ENCODE measurements at places on chromosomes 6 and 20.

- H3K27me3 ChIP-seq = no peaks in the 10 kb centered on the region
- no peak for DNase-seq
- H3K27ac ChIP-seq = no peak overlapping the region
Observed at GRCh38 chr20:37346236-37346534, 245 bp downstream of the SRC start.

DNA sequence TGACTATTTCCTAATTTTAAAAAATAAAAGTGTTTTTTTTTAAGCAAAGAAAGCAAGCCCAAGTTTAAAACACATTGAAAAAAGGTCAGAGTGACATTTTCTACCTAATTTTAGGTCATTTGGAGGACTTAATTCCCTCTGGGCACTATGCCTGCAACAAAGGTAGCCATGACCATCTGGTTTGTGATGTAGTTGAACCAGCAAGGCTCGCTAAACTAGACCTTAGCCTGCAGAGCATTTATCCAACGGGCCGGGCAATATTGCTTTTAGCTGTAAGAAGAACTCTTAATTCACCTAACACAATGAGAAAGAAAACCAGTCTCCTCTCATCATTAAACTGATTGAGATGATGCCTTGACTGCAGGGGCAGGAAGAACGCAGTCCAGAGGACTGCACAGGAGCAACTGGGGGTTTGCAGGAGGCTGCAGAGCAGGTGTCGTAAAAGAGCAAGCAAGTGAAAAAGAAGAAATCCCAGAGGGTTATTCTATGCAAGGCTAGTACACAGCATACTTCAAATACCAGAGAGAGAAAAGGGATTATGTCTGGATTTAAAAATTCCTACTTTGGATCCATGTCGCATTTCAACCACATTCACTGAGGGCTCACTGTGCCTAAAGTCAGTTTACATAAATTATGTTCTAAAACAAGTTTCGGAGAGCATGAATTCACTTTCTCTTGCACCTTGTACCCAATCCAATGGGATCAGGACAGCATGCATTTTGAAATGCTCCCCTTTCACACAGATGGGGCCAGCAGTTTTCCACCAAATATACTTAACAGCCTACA lies 12.8 kb downstream of the TRAF3IP2 start:
- DNase-seq = no peak
- H3K36me3 ChIP-seq = no peaks in the 10 kb centered on the region
- H3K4me1 ChIP-seq = peaks cover 61% of the 10 kb centered on the region
- peak overlapping the region; percentile 93 for H3K27ac ChIP-seq
- H3K4me3 ChIP-seq = no peak overlapping the region
- no peaks in the 10 kb centered on the region for H3K27me3 ChIP-seq

DNA sequence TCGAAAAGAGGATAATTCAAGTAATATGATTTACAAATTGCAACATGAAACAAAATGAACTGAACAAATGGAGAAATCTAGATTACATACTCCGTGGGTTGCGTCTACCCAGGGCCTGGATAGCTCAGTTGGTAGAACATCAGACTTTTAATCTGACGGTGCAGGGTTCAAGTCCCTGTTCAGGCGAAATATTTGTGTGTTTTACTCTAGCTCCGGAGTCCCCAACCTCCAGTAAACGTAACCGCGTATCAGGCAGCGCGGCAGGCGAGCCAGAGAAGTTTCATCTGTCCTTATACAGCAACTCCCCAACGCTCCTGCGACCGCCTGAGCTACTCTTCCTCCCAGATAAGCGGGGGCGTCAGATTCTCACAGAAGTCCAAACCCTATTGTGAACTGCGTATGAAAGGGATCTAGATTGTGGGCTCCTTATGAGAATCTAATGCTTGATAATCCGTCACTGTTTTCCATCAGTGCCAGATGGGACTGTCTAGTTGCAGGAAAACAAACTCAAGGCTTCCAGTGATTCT lies 176.1 kb downstream of the TRIM27 start:
- DNase-seq = no peak
- H3K27ac ChIP-seq = no peak overlapping the region
- no peaks in the 10 kb centered on the region for H3K36me3 ChIP-seq
- H3K27me3 ChIP-seq = peaks cover 25% of the 10 kb centered on the region
- no peaks in the 10 kb centered on the region for H3K4me1 ChIP-seq
- H3K4me3 ChIP-seq = no peak overlapping the region

- H3K4me3 ChIP-seq = no peak overlapping the region
- H3K27me3 ChIP-seq = no peaks in the 10 kb centered on the region
- peaks cover 2% of the 10 kb centered on the region for H3K36me3 ChIP-seq
- DNase-seq = no peak
Observed at GRCh38 chr6:47595785-47596184, 102.6 kb upstream of the ADGRF4 start.

All from psoas muscle (tissue), 8 donors.